ENCODE measurements at places on chromosomes 12 and 14.

DNA sequence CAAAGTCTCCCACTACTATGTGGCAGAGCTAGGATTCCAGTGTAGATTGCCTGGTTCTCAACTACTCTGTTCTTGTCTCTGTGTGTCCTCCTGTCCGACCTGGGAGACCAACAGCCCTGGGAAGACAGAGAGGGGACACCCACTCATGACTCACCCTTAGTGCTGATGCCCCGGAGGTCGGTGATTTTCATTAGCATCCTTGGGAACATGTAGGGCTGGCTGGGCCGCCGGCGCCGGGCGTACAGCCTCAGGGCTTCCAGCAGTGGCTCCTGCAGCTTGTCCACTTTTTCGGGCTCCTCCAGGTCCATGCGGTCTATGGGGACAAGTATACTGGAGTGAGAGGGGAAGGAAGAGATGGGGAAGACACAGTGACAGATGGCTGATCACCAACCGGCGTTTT, 5.9 kb upstream of the ITGB7 start:
- DNase-seq = no peak

DNA sequence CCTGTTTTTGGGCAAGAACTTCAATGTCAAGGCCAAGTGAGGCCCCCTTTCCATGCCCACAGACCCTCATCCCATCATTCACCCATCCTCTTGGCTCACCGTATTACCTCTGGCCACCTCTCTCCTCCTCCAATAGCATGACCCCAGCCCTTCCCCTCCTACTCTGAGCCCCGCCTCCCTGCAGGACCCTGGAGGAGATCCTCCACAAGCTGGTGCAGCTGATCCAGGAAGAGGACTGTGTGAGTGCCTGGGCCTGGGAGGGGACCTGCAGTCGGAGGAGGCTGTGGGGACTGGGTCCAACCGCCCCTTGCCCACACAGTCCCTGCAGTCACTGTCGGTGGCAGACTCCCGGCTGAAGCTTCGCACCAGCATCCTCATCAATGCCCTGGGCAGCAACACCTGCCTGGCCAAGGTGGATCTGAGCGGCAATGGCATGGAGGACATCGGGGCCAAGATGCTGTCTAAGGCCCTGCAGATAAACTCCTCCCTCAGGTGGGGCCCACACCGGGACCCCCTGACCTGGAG, 7.2 kb downstream of the CARMIL3 start:
- DNase-seq = no peak

DNA sequence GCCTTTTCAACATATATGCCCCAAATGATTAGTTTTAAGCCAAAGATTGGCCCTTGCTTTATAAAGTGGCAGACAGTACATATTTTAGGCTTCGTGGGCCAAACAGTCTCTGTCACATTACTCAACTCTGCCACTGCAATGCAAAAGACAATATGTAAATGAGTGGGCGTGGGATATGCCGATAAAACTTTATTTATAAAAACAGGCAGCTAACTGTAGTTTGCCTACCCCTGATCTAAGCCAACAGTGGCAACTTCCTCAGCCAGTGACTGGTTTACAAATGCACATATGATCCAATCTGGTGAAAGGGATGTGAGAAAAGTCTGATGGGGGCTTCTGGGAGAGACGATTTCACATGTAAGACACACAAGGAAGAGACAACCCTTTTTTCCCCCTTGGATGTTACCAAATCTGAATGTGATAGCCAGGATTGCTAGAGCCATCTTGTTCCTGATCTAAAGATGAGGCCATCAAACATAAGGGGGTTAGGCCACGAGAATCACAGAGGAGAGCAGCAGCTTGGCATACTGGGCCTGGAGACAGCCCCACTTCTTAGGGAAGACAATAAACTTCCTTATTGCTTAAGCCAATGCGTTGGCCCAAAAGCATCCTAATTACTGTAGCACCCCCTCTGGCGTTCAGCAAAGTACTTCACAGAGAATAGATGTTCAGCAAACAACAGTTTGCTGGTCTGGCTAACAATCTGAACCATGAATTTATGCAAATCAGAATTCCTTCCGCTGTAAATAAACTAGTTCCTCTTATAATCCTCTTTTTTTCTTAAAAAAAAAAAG, 75.2 kb upstream of the TMCC3 start:
- no peak for DNase-seq

GRCh38 chr14:49193332-49194065, 392.7 kb downstream of the RPS29 start:
- no peak for DNase-seq

DNA sequence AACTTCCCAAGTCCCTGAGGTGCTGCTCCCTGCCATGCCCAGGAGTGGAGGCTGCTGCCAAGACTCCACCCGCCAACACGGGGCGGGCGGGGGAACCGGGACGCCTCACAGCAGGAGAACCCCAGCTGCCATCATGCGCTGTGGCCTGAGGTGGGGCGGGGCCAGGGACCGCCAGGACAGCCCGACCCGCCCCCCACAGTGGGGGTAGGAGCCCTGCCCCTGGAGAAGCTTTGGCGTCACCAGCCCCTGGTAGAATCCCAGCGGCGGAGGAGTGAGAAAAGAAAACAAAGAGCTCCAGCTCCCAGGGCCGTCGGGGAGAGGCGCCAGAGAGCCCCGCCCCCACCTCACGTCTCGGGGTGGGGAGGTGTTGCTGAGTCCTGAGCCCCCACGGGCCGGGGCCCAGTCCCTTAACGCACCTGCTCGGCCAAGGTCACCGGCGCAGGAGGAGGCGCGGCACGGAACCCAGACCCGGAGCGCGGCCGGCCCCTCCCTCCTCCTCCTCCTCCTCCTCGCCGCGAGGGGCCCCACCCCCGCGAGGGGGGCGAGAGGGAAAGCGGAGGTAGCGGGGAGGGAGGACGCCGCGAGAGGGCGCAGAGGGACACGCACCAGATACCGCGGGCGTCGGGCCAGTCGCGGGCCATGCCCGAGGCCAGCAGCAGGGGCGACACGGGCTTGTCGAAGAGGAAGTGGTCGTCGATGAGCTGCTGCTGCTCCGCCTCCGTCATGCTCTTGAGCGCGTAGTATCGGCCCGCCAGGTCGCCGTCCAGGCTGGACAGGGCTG, 1.8 kb downstream of the CKB start:
- peak; percentile 73 for DNase-seq

DNA sequence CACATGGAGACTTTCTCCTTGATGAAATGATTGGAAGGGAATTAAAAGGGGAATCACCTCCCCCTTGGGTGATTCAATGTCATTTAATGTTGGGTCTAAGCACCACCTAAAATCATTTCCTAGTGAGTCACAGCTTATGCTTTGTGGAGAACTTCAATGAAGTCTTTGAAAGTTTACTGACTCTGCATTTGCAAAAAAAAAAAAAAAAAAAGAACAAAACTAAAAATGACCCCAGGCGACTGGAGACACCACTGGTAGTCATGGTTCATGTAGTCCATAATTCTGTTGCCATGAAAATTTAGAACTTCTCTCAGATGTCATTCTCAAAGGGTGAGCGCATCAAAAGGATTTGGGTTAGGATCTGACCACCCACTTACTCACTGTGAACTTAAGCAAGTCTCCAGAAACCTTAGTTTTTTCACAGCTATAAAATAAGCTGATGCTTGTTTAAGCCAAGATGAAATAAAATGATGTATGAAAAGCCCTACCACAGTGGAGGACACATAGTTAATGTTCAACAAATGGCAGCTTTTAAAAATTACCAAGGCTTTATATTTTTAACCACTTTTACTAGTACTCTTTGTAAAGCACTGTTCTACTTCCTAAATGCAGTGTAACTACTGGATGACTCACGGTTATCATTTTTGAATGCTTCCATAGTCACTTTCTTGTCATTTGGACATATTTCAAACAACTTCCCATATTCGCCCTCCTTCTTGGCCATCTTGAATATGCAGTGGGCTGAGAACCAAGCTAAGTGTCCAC, 18.1 kb upstream of the KSR2 start:
- DNase-seq = peak; percentile 94

DNA sequence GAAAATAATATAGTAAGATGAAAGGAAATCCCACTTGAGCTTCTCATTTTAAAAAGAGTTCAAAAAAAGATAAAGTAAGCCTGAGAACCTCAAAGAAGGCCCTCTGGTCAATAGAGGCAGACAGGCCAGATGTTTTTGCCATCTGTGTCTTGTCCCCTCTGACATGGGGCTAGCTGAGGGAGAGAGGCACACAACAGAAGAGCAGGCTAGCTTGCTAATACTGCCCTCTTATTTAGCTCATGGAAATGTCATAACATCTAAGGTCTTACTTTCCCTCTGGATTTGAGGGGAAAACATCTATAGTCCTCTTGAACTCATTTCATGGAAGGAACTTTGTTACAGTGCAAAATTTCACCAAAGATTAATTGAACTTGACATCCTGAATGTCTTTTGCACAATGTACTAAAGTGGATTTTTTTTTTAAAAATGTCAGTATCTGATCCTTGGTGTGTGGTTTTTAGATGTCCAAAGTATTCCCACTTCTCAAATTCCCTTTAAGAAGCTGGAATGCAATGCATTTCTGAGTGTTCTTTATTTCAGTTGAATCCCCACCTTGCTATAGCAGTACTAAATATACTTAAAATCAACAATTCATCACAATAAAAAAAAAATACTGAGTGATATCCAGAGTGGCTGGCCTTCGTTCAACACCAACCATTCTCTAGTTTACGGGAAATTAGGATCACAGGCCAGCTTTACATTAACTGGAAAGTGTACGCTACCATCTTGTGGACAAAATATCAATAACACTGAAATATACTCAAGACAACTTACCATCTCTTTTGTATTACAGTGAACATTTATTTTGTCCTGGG, 176.7 kb downstream of the PAH start:
- DNase-seq = peak; percentile 36

GRCh38 chr14:101463566-101464171, 97.6 kb upstream of the DIO3 start:
- no peak for DNase-seq

GRCh38 chr12:38385486-38385885, 68.9 kb downstream of the ALG10B start:
- DNase-seq = no peak

All from kidney tubule cell (primary cell).